ENCODE measurements at places on chromosomes 7 and 10.

DNA sequence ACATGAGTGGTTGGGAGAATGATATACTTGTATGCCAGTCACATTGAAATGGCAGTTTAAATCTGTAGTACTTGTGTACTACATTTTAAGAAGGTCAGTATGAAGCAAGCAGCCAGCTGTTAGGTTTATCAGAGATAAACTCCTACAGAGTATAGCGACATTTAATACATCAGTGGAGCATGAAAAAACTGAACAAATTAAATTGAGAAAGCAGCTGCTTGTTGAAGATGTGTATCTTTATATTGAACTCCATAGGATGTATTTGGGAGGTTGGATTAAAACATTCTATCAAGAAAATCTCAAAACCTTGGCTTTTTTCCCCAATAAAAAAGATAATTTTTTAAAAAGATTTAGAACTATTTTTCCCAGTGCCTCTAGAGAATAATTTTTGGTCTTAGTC is 47.8 kb downstream of the PHF14 start:
- no peak for DNase-seq
- no peaks in the 10 kb centered on the region for H3K4me1 ChIP-seq
- H3K4me3 ChIP-seq: no peak overlapping the region
- peaks cover 10% of the 10 kb centered on the region for H3K36me3 ChIP-seq

GRCh38 chr7:18778594-18778993 is 283.0 kb downstream of the HDAC9 start:
- no peak overlapping the region for H3K27ac ChIP-seq
- H3K27me3 ChIP-seq: no peaks in the 10 kb centered on the region
- no peak overlapping the region for H3K4me3 ChIP-seq
- H3K4me1 ChIP-seq: no peaks in the 10 kb centered on the region
- DNase-seq: no peak

- no peaks in the 10 kb centered on the region for H3K27me3 ChIP-seq
- no peaks in the 10 kb centered on the region for H3K4me1 ChIP-seq
- DNase-seq: no peak
- no peak overlapping the region for H3K27ac ChIP-seq
Measured at GRCh38 chr7:107394831-107395230, 75.0 kb upstream of the GPR22 start.

GRCh38 chr10:16612115-16612980 is 90.7 kb upstream of the C1QL3 start:
- H3K4me3 ChIP-seq: no peak overlapping the region
- H3K4me1 ChIP-seq: no peaks in the 10 kb centered on the region
- no peak for DNase-seq
- H3K36me3 ChIP-seq: no peaks in the 10 kb centered on the region

DNA sequence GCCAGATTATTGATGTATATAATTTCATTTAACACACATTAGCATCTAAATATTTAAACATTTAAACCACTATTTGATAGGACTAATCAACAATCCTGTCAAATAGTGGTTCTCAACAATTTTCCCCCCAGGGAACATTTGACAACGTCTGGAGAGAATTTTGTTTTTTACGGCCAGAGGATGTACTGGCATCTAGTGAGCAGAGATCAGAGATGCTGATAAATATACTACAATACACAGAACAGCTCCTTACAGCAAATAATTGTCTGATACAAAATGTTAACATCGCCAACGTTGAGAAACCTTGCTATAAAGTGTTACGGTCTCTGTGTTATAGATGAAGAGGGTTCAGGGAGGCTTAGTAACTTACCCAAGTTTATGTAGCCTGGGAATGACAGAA is 25.0 kb upstream of the TMEM229A start:
- H3K27ac ChIP-seq: no peak overlapping the region
- no peaks in the 10 kb centered on the region for H3K4me1 ChIP-seq
- DNase-seq: no peak
- H3K36me3 ChIP-seq: no peaks in the 10 kb centered on the region
- no peak overlapping the region for H3K4me3 ChIP-seq

All from upper lobe of left lung (tissue), 6 donors.